Stimulated activated CD8-positive, alpha-beta memory T cell treated with anti-CD3 and anti-CD28 coated beads, Interleukin-7, amount 100 ng/mL, for 1 hour (primary cell): ENCODE measurements at places on chromosomes 5 and 9.
A peak's percentile ranks its signal among the peaks of the same experiment; 100 is the strongest.

GRCh38 chr9:4145482-4145881, 154.4 kb downstream of the GLIS3 start:
- no peak for DNase-seq

DNA sequence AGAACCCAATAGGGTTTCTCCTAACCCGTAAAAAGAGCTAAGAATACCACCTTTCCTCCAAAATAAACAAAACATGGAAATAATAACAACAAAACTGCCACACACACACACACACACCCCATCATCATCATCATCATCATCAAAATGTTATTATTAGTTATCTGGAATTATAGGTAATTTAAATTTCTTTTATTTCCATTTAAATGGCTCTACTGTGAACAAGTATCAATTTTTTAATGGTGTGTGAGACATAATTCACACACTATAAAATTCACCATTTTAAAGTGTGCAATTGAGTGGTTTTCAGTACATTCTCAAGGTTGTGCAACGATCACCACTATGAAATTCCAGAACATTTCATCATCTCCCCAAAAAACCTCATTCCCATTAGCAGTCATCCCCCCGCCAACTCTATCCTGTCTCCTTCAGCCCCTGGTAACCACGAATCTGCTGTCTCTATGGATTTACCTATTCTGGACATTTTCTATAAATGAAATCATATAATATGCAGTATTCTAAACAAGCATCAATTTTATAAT, 172.7 kb downstream of the ROR2 start:
- no peak for DNase-seq

- no peak for DNase-seq
Observed at GRCh38 chr5:169036079-169036805, 264.7 kb downstream of the SLIT3 start.

- DNase-seq: peak; percentile 36
Observed at GRCh38 chr5:178120607-178121357, 7.5 kb downstream of the N4BP3 start.

DNA sequence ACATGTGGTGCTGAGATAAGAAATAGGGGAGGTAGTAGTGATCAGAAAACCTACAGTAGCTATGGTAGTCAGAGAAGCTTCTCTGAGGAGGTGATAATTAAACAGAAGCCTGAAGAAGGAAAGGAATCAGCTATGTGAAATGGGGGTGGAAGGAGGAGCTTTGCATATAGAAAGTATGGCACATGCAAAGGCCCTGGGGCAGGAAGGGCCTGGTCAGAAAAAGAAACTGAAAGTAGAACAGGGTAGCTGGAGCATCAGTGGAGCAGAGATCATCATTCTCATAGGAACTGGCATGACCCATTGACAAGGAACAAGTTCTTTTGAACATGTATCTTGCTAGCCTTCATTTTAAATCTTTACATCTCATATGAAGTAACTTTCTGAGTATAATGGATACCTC, 80.7 kb upstream of the ADRA1B start:
- DNase-seq: no peak

DNA sequence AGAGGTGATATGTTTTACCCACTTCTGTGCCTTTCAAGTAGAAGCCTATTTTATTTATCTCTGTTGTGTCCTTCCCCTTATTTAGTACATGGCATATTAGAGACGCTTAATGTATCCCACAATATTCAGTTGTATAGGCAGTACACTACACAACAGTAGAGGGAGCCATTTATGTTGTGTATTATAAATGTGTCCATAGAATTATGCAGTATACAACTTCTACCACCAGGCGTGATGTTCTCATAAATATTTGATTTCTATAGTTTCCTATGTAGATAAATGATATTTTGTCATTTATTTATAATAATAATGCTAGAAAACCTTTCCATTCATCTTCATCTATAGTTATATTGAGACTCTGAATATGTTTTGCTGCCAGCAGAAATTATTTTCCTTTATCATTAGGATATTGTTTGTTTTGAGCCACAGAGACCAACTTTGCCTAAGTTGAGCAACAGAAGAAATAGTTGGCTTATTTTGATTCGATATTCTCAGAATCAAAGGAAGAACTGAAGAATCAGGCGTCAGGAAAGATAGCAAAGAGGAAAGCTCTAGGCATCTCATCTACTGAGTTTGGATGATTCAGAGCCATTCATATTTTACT, 81.7 kb downstream of the ADAMTS19 start:
- DNase-seq: no peak

DNA sequence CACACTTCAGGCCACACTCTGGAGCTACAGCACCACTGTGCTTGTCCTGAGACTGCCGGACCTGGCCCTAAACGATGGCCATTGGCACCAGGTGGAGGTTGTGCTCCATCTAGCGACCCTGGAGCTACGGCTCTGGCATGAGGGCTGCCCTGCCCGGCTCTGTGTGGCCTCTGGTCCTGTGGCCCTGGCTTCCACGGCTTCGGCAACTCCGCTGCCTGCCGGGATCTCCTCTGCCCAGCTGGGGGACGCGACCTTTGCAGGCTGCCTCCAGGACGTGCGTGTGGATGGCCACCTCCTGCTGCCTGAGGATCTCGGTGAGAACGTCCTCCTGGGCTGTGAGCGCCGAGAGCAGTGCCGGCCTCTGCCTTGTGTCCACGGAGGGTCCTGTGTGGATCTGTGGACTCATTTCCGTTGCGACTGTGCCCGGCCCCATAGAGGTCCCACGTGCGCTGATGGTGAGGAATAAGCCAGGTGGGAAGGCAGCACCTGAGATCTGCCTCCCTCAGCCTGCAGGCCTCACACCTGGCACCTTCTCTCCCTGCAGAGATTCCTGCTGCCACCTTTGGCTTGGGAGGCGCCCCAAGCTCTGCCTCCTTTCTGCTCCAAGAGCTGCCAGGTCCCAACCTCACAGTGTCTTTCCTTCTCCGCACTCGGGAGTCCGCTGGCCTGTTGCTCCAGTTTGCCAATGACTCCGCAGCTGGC, 14.7 kb downstream of the CRB2 start:
- no peak for DNase-seq

DNA sequence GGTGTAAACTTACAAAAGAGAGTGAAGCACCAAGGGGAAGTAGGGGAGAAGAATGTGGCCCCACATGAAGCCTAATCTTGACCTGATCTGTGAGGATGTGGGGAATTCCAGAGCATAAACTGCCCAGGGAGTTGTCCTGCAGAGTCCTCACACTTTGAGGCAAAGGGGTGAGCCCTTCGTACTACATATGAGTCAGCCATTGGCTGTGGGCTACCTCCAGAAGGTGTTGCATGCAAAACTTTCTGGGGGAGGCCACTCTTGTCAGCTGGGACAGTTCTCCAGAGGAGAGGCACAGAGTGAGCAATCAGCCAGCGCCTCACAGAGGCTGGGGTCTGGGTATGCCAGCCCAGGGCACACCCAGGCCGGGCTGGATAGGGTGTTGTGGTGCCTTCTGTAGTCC, 98.1 kb upstream of the NMUR2 start:
- no peak for DNase-seq

DNA sequence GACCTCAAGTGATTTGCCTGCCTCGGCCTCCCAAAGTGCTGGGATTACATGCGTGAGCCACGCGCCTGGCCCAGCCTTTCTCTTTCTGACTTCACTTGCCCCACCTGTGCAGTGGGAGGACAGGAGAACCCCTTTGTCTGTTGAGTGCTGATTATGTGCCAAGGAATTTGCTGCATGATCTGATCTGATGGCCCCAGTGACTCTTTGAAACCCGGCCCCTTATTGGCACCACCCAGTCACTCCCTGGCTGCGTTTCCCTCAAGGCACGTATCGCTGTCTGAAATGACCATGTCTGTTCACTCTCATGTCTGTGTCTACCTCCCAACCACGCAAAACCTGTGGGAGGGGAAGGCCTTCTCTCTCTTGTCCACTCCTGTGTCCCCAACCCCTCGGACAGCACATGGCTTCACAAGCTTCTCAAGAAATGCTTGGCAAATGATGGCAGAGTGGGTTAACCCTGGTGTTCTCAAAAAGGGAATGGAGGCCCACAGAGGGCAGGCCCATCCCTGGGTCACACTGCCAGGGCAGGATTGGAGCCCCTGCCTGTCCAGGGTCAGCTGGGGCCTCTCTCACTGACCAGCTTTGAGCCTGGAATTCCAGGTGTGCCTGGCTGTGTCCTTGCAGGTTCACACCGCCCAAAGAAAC, 21.9 kb downstream of the NEK6 start:
- no peak for DNase-seq

- no peak for DNase-seq
Observed at GRCh38 chr5:24783596-24783995, 138.8 kb upstream of the CDH10 start.

GRCh38 chr5:151490627-151491026, 43.2 kb downstream of the SLC36A1 start:
- no peak for DNase-seq

- DNase-seq: no peak
Observed at GRCh38 chr5:127650649-127651048, 1.8 kb downstream of the CTXN3 start.

- no peak for DNase-seq
Observed at GRCh38 chr9:125612616-125613015, 94.4 kb downstream of the MAPKAP1 start.

DNA sequence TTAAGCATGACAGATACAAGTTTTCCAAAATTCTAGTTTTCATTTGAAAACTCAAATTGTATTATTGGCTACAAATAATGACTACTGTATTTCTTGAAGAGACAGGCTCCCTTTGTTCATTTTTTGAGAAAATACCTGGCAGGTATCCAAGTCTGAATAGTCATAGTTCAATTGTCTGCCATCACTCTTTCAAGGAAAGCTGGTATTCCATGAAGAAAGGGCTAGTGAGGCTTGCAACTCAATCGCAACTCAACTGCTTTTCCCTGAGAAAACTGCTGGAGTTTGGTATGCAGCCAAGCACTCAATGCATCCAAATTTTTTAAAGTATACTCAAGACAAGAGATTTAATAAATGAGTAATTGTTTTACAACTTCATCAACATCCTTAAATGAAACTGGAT, 61.4 kb upstream of the TRIO start:
- no peak for DNase-seq

GRCh38 chr5:166399781-166400180, 1891.7 kb upstream of the WWC1 start:
- no peak for DNase-seq

- no peak for DNase-seq
Observed at GRCh38 chr9:68454579-68455334, 85.9 kb downstream of the TMEM252 start.

GRCh38 chr9:137836831-137837241, 40.7 kb upstream of the CACNA1B start:
- no peak for DNase-seq

GRCh38 chr5:149264439-149265067, 7.1 kb upstream of the AFAP1L1 start:
- peak; percentile 13 for DNase-seq

GRCh38 chr9:70607926-70608325, 193.5 kb upstream of the KLF9 start:
- DNase-seq: no peak
